ENCODE measurements at places on chromosomes 5 and 9.

DNA sequence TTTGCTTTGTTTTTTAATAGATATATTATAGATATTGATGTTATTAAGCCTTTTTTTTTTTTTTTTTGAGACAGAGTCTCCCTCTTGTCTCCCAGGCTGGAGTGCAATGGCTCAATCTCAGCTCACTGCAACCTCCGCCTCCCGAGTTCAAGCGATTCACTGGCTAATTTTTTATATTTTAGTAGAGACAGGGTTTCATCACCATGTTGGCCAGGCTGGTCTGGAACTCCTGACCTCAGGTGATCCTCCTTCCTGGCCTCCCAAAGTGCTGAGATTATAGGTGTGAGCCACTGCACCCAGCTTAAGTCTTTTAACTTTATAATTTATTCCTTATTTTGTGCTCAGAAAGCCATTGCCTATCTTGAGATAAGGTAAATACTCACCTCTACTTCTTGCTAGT is 24.2 kb upstream of the RAD23B start:
- no peak for DNase-seq

- DNase-seq: no peak
These were observed 28.6 kb downstream of the SLC36A1 start for GRCh38 chr5:151476016-151476415.

DNA sequence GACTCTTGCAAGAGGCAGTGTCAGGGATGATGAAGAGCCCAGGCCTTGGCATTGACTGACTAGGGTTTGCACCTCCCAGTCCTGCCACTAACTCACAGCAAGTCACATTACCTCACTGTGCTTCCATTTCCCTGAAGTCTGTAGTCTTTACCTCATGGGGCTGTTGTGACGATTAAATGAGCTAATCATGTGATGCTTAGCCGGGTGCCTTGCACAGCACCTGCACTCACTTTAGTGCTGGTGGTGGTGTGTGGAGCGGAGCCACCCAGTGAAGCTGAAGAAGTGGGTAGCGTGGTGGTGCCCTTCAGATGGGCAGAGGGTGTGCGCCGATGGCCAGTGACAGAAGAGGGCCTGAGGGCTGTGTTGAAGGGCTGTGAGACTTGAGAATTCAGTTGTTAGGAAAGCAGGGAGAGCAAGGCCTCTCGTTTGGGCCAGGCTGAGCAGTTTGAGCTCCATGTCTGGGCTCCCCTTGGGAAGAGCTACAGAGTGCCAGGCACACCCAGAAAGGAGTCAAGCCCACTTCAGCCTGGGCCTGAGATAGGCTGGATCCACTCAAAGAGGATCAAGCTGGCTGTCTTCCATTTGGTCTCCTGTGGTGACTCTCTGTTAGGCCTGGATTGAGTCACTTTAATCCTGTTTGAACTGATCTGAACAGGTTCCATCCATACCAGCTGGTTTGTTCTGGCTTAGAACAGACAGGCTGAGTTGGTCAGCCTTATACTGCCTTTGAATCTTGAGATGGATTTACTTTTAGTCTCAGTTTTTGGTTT is 42.5 kb downstream of the RALGPS1 start:
- no peak for DNase-seq

- no peak for DNase-seq
These were observed 343.2 kb upstream of the DAP start for GRCh38 chr5:11104210-11104609.

- peak; percentile 27 for DNase-seq
These were observed 47.3 kb upstream of the PHYKPL start for GRCh38 chr5:178279723-178280438.

GRCh38 chr5:148687427-148687826 is 33.1 kb upstream of the HTR4 start:
- no peak for DNase-seq

- no peak for DNase-seq
These were observed 186.4 kb downstream of the CAAP1 start for GRCh38 chr9:26706223-26706622.

GRCh38 chr9:7185612-7186011 is 427.8 kb downstream of the KDM4C start:
- no peak for DNase-seq

DNA sequence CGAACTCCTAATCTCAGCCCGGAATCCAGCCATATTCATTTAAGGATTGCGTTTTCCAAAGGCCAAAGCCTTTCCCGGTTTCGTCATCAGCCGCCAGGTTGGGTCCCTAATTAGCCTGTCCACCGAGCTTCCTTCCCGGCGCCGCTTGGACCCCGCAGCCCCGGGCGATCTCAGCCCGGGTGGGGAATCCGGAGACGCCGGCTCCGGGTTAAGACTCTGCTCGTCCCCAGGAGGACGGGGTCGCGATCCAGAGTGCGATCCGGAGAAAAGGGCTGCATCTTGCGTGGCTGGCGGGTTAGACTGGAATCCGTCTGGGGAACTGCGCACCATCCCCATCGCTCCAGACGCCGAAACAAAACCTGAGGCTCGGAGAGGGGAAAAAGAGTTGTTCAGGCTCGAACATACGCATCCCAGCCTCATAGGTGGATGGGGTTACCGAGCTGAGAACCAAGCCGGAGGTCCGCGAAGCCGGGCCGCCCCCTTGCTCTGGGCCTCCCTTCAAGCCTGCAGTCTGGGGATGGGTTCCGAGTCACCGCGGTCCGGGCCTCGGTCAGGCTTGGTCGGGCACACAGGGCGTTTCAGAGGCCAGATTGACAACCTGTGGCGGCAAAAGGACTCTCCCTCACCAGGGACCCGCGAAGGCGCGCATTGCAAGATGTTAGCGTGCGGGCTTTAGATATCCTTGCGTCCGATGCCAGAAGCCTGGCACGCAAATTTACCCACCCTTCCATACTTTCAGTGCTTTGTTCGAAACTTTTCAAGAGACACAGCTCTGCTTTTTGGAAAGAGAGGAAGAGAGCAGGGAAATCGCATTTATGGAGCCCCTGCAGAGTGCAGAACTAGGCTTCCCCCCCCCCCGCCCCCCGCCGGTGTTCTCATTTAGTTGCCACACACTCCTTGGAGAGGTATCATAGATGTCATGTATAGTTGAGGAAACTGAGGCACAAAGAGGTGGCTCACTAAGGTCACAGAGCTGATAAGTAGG is 7.9 kb downstream of the MSX2 start:
- DNase-seq: no peak

DNA sequence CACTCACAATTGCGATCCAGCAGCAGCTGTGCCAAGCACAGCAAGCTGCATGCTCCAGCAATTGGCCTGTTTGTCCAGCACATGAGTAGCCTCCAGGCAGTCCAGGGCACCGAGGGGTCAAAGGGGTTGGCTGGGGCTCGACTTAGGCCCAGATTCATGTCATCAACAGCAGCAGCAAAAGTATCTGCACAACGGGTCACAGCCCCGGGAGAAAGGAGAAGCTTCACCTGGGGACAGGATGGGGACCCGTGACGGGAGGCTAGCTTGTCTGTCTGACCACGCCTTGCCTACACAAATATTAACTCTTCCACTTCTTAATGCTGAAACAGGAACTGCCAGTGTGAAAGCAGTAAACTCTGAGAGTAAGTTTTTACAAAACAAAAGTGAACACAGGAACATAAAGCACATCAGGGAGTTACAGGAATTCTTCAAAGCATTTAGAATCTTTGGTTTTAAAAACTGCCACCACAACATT is 191.2 kb downstream of the PIK3R1 start:
- no peak for DNase-seq

DNA sequence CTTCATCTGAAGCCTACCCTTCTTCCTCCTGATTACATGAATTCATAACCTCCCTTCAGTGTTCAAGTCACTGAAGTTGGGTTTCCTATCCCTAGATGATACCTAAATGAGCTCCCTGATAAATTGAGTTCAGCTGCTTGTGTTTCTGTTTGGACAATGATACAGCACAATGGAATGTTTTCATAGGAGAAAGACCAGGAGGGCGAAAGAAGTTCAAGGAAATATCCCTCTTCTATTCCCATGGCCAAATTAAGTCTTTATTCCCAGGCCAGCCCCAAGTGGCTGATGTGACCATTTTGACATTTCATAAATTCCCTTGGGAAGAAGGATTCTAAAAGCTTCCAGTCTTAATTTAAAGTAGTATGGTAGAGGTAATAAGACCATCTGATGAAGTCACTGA is 555.8 kb upstream of the CLINT1 start:
- no peak for DNase-seq

DNA sequence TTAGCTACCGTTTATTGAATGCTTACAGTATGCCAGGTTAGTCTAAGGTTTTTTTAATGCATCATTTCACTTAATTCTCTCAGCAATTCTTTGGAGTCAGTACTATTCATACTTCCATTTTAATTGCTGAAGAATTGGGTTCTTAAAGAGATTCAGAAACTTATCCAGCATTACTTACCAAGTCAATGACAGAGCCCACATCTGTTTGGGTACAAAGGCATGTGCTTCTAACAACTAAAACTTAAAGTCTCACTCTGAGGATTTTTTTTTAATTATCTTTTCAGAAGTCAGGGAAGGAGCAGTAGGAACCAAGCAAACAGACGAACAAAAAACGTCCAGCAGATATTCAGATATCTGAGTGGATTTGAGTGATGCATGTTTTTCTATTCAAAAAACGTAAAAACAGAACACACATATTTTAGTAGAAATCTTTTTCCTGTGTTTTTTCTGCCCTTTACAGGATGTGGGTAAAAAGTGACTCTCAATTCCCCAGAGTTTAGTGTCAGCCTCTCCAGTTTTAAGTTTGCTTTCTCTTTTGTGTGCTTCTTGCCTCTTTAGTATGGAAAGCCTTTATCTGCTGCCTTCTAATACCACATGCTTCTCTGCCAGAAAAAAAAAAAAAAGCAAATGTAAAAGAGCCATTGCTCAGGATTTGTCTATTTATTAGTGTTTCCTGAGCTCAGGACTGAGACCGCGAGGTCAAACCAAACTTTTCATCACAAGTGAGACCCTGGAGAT is 118.0 kb downstream of the PRKACG start:
- no peak for DNase-seq

DNA sequence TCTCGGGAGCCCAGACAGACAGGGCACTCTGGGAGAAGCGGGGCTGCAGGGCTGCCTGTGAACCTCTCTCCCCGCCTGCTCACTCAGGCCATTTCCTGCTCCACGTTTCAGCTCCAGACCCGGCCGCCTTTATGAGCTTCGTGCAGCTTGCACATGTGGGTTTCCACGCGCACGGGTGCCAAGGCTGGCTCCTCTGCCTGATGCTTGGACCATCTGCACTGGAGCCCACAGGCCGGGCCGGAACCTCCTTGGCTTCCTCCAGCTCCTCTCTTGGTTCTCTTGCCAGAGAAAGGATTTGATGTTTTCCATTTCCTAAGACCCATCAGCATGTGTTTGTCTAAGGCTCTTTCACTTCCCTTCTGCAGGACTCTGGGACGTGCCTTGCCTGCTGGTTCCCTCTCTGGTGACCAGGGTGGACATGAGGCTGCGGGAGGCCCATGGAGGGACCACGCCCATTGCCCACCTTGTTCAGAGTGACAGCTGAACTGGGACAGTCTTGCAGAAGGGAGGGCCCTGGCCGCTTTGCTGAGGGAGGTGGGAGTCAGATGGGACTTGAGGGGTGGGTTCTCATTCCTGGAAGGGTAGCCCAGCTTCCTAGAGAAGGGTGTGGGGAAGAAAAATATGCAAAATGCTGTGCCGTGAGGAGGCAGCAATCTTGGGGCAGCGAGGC is 23.3 kb upstream of the COL5A1 start:
- DNase-seq: no peak

DNA sequence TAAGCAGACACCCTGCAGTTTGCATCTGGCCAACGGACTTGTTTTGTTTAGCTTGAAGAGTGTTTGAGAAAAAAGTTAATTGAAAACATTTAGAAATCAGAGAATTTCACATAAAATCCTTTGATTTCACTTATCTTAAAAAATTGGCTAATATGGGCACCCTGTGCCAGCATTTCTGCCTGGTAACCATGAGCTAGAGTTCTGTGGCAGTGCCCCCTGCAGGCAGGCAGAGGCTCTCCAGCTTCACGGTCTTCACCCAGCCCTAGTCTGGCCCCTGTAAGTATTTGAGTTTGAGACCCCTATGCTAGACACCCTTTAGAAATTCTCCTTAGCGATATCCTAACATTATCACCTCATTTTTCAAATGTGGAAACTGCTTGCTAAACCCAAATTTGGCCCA is 18.8 kb upstream of the FANCC start:
- no peak for DNase-seq

DNA sequence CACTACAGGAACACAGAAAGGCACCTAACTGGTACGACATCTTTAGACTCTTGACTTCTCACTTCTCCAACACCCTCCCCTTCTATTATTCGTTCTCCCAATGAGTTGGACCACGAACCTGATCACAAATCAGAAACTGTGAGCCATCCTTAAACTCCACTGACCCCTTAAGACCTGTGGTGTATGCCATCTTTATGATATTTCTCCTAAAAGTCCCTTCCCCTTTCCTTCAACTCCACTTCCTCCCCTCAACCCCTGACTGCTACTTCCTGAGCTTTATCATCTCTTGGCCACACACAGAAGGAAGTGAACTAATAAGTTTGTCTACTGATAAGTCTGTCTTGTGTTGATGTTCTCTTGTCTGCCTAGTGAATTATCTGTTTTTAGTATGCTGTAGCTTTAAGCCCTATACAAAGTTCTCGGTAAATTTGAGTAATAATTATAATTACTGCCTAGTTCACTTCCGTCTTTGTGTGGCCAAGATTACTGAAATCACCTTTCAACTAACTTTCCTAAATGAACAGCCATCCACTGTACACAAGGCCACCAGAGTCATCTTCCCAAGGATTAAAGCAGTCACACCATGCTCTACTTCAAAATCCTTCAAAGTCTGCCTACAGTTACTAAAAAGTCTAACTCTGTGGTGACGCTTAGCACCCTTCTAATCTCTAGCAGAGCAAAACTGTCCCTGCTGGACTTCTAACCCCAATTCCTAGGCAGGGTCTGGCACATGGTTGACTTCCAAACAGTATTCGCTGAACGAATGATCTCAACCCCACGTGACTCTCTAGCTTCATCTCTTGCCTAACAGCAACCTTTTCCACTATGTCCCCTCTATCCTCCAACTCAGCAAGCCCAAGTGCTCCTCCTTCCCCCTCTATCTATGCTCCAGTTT is 23.2 kb downstream of the ELOVL7 start:
- DNase-seq: no peak

- DNase-seq: no peak
These were observed 446 bp downstream of the NXNL2 start for GRCh38 chr9:88535226-88536022.

DNA sequence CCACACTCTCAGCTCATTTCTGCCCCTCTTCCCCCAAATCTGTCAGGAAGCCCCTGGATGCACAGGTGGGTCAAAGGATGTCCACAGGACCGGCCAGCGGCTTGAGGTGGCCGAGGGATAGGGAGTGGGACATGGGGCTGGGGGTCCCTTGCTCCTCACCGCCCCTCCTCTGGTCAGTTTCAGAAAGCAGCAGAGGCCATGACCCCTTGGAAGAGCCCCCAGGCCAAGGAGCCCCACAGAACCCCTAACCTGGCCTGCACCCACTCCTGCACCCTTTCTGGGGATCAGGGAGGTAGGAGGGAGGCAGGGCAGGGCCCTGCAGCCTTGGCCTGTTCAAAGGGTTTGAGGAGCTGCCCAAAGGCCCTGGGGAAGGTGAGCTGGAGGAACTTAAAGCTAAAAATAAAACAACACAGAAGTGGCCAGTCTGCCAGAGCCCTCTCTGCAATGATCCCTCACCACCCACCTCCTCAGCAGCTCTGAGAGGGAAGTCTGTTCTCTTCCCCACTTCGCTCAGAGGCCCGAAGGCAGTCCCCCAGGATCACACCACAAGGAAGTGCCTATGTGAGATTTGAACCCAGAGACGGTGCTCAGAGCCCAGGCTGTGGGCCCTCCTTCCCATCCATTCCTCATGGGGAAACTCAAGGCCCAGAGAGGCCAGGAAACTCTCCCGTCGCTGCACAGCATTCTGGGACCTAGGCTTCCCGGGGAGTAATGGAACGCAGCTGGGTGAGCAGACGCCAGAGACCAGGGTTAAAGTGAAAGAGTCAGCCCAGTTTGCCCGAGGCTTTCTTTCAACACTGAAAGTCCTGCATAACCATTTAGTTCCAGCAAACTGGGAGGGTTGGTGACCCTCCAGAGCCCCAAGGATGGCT is 910 bp downstream of the ENG start:
- no peak for DNase-seq
